DMS79 (cell line): ENCODE measurements at places on chromosomes 5 and 9.

GRCh38 chr5:34657274-34657921, 1.3 kb downstream of the RAI14 start:
- no peak for DNase-seq

- DNase-seq: no peak
These were observed 654.6 kb downstream of the MTRR start for GRCh38 chr5:8523501-8523900.

- peak; percentile 30 for DNase-seq
These were observed 143.4 kb upstream of the APC start for GRCh38 chr5:112594095-112594850.

DNA sequence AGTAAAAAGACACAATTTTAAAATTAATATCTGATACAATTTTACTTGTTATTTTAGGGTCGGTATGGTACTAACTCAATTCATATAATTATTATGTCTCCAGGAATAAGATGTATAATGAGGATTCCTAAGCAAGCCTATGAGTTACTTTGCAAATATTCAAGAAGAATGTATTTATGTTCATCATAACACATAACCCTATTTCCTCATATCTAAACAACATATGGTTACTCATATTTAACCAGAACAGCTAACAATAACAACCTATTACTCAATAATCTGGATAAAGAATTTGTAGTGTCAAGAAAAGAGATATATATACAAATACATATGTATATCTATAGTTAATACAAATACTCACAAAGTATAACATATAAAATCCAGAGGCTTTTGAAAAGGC, 285.9 kb downstream of the ARL15 start:
- DNase-seq: no peak

- DNase-seq: no peak
These were observed 65.6 kb upstream of the CKMT2 start for GRCh38 chr5:81167544-81167943.

GRCh38 chr9:87686520-87687090, 39.3 kb upstream of the CTSL start:
- no peak for DNase-seq

GRCh38 chr5:72487177-72487576, 20.0 kb downstream of the ZNF366 start:
- peak; percentile 29 for DNase-seq

DNA sequence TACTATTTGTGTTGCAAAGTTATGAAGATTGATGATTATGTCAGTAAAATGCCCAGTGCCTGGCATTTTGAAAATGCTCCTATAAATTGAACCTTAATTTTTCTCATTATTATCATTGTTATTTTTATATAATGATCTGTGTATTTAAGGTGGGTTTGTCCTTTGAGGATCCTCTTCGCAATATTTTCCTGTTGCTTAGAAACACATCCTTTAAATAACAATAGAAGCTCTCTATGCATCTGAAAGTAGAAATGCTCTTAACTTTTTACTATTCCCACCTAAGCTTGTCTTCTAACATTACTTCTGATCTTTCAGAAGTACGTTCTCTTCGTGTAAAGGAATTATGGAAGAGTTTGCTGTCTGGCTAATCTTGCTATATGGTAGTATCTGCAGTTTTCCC, 214.7 kb upstream of the TLX3 start:
- no peak for DNase-seq

- no peak for DNase-seq
These were observed 87.8 kb upstream of the PHYKPL start for GRCh38 chr5:178320281-178320855.

DNA sequence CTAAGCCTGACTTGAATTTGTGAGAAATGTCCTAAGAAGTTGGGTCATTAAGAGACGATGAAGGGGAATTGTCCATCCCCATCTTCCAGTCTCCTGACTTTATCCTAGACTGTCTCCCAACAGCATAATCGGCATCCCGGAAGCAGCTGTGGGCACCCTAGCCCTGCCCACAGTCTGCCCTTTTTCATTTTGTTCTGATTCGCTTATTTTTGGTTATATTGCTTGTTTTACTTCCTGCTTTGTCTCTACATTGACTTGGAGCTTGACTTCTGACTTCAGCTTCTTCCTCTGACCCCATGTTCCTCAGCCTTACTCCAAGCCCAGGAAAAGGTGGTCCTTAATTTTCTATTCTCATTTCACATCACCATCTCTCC, 41.8 kb downstream of the UGCG start:
- DNase-seq: no peak

DNA sequence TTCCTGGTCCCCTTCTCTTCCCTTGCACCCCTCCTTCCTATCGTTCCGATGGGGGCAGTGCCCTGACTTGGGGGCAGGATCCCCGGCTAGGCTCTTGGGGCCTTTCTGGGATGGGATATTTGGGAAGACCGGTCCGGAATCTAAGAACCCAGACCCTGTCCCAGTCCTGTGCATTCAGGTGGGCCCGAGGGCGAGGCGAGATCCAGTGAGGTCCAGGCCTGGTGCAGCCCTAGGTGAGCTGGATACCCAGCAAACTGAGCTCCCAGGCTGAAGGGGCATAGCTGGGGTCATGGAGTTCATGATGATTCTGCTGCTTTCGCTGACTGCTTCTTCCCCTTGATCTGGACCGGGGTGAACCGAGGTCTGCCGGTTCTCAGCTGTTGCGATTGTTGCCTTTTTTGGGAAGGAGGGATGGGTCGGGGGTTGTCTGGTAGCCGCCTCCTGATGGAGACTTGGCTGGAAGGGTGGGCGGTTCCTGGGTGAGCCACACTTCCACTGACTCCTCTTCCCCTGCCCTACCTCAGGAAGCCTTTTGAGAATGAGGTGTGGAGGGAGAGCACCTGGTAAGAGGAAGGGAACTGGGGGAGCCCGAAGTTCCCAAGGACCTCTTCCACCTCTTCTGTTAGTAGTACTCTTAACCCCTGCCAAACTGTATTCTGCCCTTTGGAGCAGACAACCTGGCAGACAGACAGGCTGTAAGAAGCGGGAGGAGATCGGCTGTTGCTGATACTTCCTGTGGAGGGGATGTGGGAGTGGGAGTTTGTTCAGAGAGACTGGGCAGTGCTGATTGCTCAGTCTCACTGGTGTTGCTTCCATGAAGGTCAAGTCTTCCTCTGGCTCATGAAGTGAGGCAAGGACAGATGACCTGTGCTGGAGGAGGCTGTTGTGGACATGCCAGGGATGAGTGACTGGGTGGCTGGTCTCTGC, 1.0 kb downstream of the LRRC8A start:
- DNase-seq: no peak
